ENCODE measurements at places on chromosomes 12 and 14. TPM values are rescaled to one million over a fixed set of nuclear protein-coding genes. Genes with fewer than 3 reads are reported as not detected.

DNA sequence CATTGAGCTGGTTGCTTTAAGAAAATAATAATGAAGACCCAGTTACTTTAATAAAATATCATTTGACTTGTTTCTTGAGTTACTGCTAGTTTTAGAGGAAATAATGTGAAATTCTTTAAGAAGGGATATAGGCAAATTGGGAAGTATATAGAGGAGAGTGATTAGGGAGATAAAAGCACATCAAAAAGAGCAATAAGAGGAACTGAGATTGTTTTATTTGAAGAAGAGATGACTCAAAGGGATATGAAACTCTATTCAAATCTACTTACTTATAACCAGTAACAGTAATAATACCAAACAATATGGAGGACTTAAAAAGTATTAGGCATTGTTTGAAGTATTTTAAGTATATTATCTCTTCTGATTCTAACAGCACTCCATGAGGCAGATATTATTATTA, 37.1 kb downstream of the LRRK2 start:
- DNase-seq: no peak

- peak; percentile 55 for DNase-seq
Observed at GRCh38 chr12:95857156-95857555, 1.6 kb upstream of the SNRPF start.

GRCh38 chr12:124915239-124916236, 1.1 kb upstream of the UBC start:
- no peak for DNase-seq

DNA sequence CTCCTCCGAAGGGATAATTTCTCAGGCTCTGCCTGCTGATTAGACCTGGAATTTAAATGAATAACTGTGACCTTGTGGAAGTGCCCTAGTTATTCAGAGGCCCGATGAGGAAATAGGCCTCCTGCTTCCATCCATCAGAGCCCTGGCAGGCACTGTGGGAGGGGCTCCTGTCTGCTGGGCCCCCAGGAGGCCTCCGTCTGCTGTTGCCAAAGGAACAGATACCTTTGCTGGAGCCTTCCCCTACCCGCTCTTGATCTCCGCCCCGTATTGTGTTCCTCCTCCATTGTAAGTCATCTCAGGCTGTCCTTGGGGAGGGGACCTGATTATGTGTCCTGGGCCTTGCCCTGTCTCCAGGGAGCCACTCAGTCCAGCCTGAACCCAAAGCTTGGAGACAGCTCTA, 112.3 kb downstream of the NRXN3 start:
- DNase-seq: no peak

The LBHD2 gene
- not detected for total RNA-seq

The PIP4K2C gene
- 34.5 TPM for total RNA-seq

- peak; percentile 80 for DNase-seq
Observed at GRCh38 chr14:53152184-53152886, 788 bp downstream of the DDHD1 start.

- DNase-seq: no peak
Observed at GRCh38 chr14:36439766-36440165, 80.3 kb downstream of the NKX2-1 start.

DNA sequence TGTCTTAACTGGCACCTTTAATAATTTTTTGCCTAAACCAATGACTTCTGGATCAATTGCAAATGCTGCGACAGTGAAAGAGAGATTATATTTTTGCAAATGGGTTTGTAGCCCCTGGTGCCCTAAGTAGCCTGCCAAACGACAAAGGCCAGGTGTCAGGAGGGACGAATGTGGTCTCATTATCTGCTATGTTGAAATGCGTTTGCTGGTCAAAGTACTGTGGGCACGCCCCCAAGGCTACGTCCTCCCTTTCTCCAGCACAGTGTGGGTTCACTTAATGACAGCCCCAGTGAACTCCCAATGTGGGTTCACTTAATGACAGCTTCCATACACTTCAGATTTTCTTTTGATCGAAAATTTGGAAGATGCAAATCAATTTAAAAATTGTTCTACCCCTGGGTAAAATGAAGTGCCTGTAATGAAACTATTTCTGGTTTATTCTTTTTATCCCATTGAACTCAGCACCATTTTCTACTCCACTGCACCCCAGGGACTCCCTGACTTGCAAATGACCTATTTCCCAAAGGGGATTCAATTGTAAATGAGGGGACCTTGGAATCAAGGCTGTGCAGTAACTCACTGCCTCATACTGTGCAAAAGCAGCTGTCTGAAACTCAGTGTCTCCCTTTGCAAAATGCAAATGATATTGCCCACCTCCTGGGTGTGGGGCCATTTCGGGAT, 1.4 kb downstream of the SERPINA11 start:
- DNase-seq: peak; percentile 58

DNA sequence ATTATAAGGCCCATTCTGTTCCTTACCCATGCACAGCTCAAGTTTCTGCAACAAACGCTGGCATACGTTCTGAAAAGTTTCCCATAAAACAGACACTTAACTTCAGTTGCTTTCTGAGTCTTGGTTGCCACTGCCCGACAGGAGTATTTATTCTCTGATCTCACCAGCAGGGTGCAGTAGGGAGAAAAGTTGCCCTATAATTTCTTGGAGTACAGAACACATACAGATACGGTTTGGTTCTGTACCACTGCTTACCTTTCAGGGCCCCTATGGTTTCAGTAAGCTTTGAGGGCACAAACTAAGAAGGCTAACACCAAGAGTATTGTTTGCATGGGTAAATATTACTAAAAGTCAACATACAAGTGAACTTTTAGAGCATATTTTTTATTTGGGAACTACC, 77.9 kb downstream of the SPATA7 start:
- peak; percentile 60 for DNase-seq

GRCh38 chr14:101947577-101947903, 16.8 kb upstream of the DYNC1H1 start:
- no peak for DNase-seq

DNA sequence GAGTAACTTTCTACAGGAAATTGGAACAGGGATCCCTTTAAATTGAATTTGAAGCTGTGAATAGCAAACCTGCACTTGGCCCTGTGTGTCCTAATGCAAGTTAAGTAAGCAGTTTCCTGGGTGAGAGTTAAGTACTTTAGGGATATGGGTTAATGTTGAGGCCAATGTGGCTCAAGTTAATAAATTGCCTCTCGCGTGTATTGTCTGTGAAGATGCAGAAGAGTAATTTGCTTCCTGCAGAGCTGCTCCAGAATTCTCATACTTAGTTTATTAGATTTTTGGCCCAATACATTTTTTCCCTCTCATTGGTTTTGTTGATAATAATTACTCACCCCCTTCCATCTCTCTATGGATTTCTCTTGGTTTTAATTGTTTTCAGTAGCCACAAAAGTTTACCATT, 86.5 kb downstream of the SLC25A47 start:
- DNase-seq: no peak

GRCh38 chr12:104166465-104166864, 28.5 kb upstream of the NFYB start:
- no peak for DNase-seq

The ATXN3 gene
- 27.0 TPM for total RNA-seq

DNA sequence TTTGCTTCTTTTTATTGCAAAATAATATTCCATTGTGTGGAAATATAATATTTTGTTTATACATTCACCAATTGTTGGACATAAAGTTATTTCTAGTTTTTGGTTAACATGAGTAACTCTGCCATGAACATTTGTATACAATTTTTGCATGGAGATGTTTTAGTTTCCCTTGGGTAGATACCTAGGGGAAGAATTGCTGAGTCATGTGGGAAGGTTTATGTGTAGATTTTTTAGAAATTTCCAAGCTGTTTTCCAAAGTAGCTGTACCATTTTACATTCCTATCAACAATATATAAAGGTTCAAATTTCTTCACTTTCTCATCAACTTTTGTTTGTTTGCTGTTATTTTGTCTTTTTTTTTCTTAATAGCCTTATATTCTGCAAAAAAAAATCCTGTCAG, 664.7 kb upstream of the FBXO33 start:
- DNase-seq: no peak

The CLEC7A gene
- not detected for total RNA-seq

DNA sequence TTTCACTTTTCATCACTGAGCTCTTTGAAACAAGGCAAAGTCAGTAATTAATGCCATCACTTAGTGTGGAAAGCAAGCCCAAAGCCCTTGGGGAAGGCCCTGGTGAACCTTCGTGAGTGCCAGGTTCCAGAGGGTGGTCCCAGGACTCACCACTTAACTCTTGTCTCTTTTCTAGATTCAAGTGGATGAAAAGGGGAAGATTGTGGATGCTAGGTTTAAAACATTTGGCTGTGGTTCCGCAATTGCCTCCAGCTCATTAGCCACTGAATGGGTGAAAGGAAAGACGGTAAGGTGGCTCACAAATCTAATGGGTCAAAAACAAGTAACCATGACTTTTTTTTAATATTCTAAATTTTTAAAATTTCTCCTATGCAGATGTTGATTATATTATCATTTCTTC, 2.8 kb downstream of the ISCU start:
- peak; percentile 12 for DNase-seq

- peak; percentile 65 for DNase-seq
Observed at GRCh38 chr14:64857979-64858744, 21.5 kb downstream of the SPTB start.

The GRIN2B gene
- total RNA-seq: 5.5 TPM

The PRB2 gene
- total RNA-seq: not detected

DNA sequence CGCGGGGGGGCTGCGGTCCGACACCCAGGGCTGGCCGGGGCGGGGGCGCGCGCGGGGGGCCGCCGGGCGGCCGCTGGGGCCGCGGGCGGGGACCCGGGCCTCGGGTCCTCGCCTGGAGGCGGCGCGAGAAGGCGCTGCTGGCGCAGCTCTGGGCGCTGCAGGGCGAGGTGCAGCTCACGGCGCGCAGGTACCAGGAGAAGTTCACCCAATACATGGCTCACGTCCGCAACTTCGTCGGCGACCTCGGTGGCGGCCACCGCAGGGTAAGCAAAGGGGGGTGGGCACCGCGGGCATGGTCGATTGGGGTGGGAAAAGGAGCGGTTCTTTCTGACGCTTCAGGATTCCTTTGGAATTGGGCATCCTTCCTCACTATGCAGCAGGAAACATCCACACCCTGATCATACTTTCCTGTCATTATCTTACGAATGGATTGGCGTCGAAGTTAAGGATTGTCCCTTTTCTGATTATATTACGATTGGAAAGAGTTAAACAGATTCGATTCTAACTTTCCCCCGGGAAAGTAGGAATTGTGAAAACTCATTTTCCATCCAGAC, 798 bp downstream of the PDZRN4 start:
- DNase-seq: peak; percentile 81

GRCh38 chr12:1857821-1858220, 37.5 kb downstream of the LRTM2 start:
- peak; percentile 18 for DNase-seq

The ZC2HC1C gene
- 2.3 TPM for total RNA-seq

The OR6C3 gene
- not detected for total RNA-seq

The OAS2 gene
- not detected for total RNA-seq

The MANSC4 gene
- not detected for total RNA-seq

The MYL6B gene
- total RNA-seq: 265 TPM

Data from endodermal cell (in vitro differentiated cells).